ENCODE measurements at places on chromosomes 7 and 10.

DNA sequence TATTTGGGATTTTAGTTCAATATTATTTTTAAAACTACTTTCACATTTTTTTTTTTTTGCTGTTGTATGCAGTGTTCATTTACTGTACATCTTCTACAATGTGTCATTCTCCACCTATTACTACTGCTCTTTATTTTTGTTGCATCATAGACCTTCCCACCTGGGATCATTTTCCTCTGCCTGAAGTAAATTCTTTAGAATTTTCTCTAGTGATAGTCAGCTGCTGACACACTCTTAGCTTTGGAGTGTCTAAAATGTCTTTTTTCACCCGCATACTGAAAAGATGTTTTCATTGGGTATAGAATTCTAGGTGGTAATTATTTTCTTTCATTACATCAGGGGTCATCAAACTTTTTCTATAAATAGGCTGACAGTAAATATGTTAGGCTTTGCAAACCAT lies 30.5 kb downstream of the CFAP43 start:
- DNase-seq = no peak

- no peak for DNase-seq
Observed at GRCh38 chr7:67470256-67470751, 473.7 kb downstream of the TYW1 start.

GRCh38 chr10:127863231-127863825 lies 29.4 kb downstream of the CLRN3 start:
- no peak for DNase-seq

DNA sequence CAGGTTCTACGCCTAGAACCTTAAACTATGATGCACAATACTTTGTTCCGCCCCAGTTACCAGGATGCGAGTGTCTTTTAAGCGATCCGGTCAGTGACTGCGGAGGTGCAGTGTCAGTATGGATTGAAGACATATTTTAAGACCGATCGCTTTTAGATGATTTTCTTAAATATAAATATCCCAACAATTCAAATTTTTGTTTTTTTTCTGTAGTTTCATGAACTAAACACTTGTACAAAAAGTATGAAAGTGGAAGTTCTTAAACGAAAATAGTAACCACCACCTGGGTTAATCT lies 835 bp downstream of the COMMD3 start:
- DNase-seq = no peak

DNA sequence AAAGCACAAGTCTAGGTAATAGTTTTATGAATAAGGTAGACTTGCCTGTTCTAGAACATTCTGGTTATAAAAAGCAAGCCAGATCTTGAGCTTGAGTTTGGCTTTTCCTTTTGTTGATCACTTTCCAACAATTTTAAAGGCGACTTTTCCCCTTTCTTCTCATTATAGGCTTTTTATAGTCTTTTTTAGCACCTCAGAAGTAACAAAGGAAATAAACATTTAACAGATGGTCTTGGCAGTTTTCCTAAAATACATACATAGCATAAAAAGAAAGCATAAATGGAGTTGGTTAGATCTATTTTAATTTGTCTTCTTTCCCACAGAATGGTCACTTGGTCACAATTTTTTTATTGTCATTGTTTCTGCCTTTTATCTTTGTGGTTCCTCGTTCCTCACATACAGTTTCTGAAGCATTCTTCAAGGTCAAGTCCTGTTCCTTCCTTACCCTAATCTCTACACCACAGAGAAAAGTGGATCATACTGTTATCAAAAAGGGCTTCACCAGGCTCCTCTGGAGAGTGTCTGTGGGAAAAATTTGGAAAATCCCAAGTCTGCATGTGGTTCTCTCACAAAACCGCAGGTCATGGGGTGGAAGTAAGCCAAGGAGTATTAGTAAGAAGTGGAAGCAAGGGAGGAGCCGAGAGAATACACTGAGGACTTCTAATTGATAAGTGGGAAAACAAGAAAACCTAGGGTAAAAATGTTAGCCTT lies 31.3 kb downstream of the THNSL1 start:
- DNase-seq = no peak

- no peak for DNase-seq
Observed at GRCh38 chr10:87608756-87609155, 50.9 kb upstream of the PAPSS2 start.

GRCh38 chr7:6074612-6075380 lies 43.6 kb downstream of the ANKRD61 start:
- DNase-seq = peak; percentile 21

DNA sequence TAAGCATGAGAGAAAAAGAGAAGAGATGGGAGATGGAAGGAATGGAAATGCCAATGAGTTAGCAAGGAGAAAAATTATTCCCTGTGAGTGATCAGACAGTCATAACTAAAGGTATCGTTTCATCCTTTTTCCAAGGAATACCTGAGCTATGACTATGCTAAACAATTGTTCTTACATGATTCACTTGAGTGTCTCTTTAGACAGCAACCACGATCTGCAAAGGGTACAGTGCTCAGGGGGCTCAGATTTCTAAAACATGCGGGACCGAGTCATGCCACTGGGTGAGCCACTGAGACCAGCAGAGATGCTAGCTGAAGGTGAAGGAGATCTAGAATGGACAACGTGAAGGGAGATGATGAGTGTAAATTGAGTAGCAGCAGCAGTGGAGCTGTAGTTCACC lies 78.0 kb upstream of the CTTNBP2 start:
- no peak for DNase-seq

GRCh38 chr7:148708026-148708885 lies 9.6 kb downstream of the CUL1 start:
- DNase-seq = no peak

DNA sequence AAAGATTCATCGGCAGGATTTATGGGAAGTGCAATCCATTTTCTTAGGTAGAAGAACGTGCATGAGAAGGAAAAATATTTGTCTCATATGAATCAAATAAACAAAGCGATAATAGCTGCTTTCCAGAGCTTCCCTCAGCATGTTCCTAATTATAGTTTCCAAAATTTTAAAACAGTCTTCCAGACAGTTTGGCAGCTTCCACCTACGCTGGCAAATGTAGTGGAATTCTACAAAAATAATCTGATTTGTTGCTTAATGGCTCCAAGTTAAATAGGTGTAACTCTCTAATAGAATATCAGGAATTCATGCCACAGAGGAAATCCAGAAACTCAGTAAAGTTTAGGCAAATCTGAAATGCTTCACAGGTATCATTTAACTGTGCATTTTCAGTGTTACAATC lies 23.3 kb upstream of the AGBL3 start:
- DNase-seq = no peak

- DNase-seq = no peak
Observed at GRCh38 chr7:16234493-16235146, 186.7 kb downstream of the CRPPA start.

DNA sequence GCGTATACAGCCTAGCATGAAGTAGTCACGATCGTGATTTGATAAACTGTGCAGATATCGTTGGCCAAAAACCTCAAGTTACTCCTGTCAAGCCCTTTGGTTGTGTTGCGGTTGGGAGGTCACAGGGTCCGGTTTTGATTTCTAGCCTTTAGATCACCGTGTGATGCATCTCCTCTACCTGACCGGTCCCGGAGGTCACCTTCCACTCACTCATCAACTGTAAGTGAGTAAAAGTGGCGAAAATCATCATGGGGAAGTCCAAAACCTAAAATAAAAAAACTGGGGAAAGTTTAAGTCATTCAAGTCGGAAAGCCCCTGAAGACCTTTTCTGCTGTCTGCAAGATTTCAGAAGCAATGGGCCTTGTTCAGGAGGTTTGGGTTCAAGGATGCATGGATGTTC lies 62.8 kb downstream of the ADARB2 start:
- no peak for DNase-seq

- no peak for DNase-seq
Observed at GRCh38 chr7:38829488-38830165, 79.4 kb downstream of the VPS41 start.

GRCh38 chr10:17237915-17238444 lies 9.9 kb downstream of the VIM start:
- DNase-seq = no peak

DNA sequence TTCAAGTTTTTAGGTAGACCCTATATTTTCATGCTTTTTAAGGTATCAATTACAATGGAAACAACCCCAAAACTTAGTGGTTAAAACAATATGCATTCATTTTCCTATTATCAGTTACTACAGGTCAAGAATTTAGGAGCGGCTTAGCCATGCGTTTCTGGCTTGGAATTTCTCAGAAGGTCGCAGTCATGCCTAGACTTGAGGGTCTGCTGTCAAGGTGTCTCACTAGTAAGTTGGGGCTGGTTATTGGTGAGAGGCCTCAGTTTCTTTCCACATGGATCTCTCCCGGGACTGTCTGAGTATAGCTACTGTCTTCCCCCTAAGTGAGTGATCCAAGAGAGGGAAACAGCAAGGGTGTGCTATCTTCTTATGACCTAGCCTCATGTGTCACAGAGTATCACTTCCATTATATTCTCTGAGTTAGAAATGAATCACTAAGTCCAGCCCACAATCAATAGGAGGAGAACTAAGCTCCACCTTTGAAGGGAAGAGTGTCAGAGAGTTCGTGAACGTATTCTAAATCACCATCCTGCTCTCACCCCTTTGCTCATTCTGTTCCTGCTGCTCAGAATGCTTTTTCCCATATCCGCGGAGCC lies 80.5 kb downstream of the RTKN2 start:
- DNase-seq = no peak

- peak; percentile 68 for DNase-seq
Observed at GRCh38 chr10:22230158-22230833, 12.5 kb upstream of the EBLN1 start.

DNA sequence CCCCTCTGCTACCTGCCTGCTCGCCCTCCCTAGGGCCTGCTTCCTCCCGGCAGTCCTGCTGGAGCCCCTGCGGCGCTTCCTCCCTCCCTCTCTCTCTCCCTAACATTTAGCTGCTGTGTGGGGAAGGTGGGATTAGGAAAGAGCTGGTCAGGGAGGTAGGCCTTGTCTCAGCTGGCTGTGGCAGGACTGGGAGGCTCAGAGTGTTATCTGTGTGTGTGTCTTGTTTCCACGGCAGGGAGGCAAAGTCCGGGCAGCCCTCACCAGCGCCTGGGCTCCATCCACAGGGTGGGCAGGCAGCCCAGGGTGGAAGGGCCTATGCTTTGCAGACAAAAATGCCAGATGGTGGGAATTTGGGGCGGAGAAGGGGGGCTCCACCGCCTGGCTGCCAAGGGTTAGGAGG lies 105.7 kb downstream of the RPS24 start:
- no peak for DNase-seq

DNA sequence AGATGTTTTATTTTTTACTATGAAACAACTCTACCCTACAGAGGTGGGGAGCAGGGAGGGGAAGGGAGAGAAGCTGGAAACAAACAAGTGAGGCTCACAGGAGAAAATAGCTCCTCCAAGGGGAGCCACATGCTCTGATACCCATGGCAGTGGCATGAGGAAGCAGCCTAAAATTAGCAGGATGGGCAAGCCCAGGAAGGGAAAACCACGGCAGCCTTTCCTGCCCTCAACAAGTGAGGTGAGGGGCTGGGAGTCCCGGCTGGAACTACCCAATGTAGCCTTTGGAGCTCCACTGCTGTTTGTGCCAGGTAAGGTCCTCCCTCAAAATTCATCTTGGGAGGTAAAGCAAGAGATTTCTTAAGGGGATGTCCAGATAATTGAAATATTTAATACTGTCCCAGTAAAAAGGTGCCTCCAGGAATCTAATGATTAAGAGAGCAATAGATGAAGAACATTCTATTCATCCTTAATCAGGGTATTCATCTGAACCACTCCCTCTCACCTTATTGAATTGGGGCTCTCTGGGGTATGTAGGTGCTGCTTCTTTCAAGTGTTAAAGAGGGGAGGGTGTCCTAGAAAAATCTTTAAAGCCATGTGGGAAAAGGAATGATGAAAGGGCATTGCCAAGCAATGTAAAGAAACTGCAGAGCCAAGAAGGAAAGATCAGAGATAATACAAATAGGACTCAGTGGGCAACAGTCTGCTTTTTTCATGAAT lies 12.8 kb upstream of the HERC4 start:
- peak; percentile 36 for DNase-seq

DNA sequence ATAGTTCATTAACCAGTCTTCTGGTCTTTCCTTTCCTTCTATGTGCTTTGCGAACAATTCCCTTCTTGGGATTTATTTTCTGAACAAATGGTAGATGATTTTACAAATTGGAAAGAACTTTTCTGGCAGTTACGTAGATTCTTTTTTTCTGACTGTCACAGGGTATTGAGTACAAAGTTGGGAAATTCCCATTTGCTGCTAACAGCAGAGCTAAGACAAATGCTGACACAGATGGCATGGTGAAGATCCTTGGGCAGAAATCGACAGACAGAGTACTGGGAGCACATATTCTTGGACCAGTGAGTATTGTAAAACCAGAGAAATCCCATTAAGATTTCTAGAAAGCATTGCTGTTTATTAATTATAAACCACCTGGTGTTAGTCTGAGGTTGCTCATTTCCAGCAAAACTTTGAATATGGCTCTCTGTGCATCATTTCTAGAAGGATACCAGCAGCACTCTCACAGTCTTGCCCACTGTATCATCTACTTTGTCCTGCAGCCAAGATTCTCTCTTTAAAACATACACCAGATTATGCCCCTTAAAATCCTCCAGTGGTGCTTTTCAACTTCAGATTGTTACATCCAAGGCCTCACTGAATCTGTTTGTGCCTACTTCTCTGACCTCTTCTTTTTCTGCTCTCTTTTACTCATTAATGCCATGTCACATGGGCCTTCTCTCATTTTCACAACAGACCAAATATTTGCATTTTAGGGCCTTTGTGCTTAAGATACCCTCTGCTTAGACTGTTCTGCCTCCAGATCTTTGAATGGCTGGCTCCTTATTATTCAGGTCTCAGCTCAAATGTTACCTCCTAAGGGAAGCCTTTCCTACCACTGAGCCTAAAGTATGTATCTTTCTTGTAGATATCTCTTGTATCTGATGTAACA lies 27.0 kb downstream of the DLD start:
- DNase-seq = no peak

DNA sequence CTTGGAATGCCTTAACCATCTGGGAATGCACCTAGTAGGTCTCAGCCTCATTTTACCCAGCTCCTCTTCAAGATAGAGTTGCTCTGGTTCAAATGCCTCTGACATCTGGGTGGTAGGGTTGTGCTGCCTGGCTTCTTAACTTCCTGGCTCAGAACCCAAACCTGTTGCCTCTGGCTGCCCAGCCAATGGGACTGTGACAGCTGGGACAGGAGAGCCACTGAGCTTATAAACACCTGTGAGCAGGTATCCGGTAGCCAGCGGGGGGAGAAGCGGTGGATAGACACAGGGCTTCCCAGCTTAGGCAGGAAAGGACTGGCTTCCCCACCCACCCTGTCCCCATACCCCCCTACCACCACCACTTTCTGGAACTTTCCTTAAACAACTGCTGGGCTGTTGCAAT lies 115.8 kb upstream of the CARD11 start:
- no peak for DNase-seq

- no peak for DNase-seq
Observed at GRCh38 chr7:109660401-109660800, 1090.7 kb downstream of the DNAJB9 start.

All from osteoblast (primary cell).